ENCODE measurements at places on chromosomes 12 and 14. TPM values are rescaled to one million over a fixed set of nuclear protein-coding genes. Genes with fewer than 3 reads are reported as not detected.

- DNase-seq: peak; percentile 85
These were observed 142.3 kb upstream of the PARP11 start for GRCh38 chr12:4015225-4016091.

DNA sequence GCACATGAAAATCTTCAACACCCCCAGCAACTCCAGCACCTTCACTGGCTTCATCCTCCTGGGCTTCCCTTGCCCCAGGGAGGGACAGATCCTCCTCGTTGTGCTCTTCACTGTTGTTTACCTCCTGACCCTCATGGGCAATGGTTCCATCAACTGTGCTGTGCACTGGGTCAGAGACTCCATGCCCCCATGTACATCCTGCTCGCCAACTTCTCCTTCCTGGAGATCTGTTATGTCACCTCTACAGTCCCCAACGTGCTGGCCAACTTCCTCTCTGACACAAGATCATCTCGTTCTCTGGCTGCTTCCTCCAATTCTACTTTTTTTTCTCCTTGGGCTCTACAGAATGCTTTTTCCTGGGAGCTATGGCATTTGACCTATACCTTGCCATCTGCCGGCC is 11.5 kb upstream of the OR11G2 start:
- no peak for DNase-seq

DNA sequence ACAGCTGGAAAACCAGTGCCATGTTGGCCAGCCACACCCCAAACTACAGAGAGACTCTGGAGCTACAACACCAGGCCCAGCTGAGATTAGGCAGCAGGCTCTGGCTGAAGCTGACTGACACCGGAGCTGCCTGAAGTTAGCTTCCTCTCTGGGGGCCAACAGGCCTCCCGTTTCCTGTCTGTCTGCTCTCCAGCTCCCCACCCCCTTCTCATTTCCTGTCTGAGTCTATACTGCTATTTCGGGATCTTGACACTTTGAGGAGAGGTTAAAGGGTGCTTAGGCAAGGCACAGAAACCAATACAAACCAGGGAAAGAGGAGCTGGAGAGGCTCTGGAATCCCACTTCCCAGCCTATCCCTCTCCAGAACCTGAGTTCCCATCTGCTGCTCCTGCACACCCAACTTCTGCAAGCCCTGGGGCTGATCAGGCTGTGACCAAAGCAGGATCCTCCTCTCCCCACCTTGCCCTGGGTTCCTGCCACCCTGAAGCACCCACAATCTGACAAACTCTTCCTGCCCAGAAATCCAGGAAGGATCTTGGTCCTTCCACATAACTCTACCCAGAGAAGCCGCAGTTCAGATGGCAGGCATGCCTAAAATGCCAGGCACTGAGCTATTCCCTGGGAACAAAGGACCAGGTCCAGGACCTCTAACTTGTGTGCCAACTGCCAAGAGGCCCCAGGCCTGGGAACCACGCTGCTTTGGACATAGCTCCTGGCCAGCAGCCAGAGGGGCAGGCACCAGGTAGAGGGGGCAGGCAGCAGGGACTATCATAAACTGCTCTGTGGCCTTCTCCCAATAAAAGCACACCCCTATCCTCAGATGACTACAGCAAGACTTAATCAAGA is 39.9 kb downstream of the PRPF40B start:
- peak; percentile 91 for DNase-seq

- DNase-seq: no peak
These were observed 340.7 kb upstream of the LMO3 start for GRCh38 chr12:16946704-16947103.

DNA sequence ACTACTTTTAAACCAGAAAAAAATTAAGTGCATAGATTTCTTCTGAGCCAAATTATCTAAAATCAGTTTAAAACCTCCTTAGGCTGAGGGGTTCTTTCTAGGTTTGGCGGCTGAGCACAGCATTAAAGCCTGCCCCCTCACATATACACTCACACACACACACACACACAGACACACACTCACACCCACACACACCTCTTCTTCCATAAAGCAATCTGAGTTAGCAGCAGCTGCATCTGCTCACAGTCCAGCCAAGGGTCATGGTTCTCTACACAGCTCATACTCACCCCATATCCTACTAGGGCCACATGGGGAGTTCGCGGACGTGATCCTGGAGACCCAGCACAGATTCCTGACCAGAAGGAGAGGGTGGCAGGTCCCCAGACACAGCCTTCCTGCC is 12.4 kb downstream of the SYNDIG1L start:
- no peak for DNase-seq

DNA sequence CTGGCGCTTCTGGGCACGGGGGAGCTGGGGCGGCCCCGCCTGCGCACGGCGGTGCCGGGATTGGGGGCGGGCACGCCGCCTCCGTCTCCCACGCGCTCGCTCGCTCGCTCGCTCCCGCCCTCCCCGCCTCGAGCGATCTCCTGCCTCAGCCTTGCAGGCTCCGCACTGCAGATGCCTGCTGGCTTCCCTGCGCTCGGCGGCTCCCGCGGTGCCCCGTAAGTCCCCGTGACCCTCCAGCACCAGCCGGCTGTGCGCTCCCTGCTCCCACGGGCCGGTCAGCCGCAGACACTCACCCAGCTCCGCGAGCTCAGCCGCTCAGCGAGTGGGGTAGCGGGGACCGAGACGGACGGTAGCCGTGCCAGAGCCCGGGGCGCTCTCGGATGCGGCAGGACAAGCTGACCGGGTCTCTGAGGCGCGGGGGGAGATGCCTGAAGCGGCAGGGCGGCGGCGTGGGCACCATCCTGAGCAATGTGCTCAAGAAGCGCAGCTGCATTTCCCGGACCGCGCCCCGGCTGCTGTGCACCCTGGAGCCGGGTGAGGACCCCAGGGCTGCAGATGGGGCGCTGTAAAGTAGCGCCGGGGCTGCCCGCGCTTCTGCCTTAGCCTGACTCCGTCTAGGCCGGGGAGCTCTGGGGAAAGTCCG is at the start of gene TBC1D30:
Gene TBC1D30 (plus strand): TSS at position 148 of the 643 bp plus-strand sequence. CDS start 233 bp downstream, at position 381.
- no peak for DNase-seq

DNA sequence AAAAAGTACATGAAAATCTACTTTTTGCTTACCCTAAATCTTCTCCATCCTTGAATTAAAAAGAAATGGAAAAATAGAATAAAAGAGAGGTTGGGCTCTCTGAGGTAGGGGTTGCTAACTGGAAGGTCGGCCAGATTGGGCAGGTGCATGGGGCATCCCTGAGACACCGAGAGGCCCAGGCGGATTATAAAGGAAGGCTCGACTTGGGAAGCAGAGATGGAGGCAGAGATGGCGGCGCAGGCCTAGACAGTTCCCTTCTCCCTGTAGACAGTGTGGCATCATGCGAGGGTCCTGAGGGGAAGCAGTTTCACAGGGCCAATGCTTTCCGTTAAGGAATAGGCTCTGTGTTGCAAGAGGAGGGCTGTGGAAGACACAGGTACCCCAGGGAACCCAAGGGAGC is 3.7 kb upstream of the KRT74 start:
- DNase-seq: no peak

- no peak for DNase-seq
These were observed 23.4 kb upstream of the PRIMA1 start for GRCh38 chr14:93811676-93812075.

- no peak for DNase-seq
These were observed 3.0 kb upstream of the P2RX2 start for GRCh38 chr12:132615579-132616038.

GRCh38 chr12:67431411-67432020 is 162.4 kb downstream of the CAND1 start:
- no peak for DNase-seq

The BIN2 gene
- 33.0 TPM for total RNA-seq

The AQP2 gene
- not detected for total RNA-seq

DNA sequence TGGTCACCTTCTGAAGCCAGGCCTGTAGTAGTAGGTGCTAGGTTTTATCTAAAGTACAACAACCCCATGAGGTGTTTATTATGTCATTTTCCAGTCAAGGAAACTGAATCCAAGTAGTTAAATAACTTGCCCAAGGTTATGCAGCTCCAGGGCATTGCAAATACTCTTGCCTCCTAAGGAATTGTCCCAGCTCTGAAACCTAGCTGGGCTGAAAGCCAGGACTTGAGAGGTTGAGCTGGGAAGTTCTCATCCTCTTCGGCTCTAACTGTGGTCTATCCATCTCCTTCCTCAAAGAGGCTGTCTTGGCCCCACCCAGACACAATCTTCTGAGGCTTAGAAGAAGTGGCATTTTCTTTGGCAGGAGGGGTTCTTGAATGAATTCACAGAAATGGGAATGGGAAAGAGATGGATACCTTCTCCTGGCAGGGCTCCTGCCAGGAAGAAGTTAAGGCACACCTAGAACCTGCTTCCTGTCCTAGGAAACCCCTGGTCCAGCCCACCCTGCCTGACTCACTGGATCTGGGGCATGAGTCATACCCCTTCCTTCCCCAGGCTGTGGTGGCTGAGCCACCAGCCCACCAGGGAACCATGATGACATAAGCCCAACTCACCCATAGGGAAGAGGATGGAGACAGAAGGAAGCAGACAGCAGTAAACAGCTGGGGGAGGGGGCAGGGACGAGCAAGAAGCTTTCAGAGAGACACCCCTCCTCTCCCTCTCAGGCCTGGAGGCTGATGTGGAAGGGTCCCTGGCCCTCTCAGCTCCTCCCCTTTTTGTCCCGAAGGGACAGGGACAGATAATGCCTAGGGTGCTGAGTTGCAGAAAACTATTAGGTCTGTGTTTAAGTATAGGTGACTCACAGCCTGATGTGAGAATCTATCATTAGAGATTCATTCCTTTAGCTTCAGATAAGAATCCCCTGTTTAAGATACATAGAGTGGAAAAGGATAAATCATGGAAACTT is 2.1 kb upstream of the PLEK2 start:
- DNase-seq: no peak

The CRIP1 gene
- total RNA-seq: 18.5 TPM

The LALBA gene
- total RNA-seq: not detected

The HHIPL1 gene
- 0.45 TPM for total RNA-seq

The SPATA7 gene
- total RNA-seq: 20.9 TPM

The EIF2S3B gene
- not detected for total RNA-seq

DNA sequence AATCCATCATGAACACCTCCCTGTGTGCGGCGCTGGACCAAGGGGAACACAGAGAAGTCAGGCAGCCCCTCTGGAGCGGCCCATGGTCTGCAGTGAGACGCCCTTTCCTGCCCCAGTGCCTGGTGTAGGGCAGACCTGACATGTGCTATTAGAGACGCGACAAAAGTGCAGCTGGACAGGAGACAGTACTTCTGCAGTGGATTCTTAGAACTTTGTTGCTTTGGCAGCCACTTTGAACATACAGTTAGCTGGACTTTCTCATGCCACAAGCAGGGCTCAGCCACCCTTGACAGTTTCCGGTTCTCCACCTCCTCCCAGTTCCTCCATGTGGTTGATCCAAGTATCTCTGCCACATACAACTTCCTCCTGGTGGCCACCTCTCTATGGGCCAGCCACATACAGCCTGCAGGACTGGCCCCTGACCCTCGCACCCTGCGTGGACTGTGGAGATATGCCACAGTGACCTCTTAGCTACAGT is 45.9 kb downstream of the LGMN start:
- no peak for DNase-seq

GRCh38 chr14:100056964-100057795 is 8.0 kb upstream of the EVL start:
- no peak for DNase-seq

DNA sequence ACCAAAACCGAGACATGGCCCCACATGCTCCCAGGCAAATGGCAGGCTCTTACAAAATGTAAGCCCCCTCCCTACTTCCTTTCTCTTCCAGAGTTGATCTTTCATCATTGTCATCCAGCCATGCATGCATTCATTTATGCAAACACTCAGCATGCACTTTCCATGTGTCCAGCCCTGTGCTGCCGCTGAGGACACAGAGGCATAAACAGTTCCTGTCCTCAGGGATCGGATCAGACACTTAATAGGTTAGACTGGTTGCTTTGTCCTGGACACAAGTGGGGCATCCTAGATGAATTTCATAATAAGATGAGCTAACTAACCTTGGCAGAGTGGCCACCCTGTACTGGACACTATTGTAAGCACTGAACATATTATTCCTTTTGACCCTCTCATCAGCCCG is 23.1 kb downstream of the PRIMA1 start:
- no peak for DNase-seq

The C12orf54 gene
- not detected for total RNA-seq

DNA sequence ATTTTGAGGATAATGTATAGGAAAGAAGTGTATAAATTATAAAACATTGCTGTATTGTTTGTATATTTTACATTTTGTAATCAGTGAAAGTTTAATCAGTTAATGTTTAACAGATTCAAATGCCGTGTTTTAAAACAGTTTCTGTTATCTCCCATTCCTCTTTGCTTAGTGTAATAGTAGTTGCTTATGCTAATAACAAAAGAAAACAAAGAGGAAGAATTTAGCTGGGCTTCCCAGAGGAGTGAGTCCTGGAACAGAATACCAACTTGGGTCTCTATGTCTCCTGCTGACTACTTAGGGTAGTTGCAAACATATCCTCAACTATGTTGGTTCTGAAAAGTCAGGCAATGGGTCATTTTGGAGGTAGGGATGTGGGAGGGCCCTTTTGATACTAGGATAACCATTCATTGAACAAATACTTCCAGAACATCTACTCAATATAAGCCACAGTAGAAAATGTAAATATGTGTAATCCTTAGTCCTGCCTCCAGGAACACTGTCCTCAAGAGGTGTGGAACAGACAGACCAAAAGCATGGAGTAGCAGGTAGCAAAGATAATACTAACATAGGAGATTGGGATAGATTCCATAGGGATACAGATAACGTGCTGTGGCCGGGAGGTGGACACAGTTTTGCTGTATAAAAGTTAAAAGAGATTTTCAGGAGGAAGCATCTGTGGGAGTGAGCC is 36.1 kb upstream of the EVL start:
- no peak for DNase-seq

- peak; percentile 77 for DNase-seq
These were observed 73.6 kb downstream of the TMTC1 start for GRCh38 chr12:29710104-29710503.

The PTPN21 gene
- total RNA-seq: 20.0 TPM

DNA sequence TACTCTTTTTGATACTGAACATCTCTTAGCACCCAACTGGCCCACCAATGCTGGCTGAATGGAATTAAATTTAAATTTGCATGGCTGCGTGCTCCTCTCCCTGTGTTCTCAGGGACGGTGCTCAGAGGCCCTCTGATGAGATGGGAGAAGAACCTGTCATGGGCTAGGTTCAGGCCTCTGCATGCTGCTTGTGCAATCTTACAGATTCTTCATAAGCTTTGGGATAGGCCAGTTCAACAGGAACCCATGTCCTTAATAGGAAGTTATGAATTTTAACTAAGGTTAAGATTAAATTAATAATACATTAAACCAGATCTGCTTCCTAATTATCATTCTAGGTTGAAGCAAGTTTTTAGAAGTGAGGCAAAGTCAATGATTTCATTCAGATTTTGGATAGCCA is 119.7 kb upstream of the LRIG3 start:
- DNase-seq: no peak

GRCh38 chr14:99266181-99267178 is 5.5 kb downstream of the BCL11B start:
- DNase-seq: peak; percentile 79

The SMARCC2 gene
- total RNA-seq: 58.0 TPM

All from stomach (tissue), 19 donors.